ENCODE measurements at places on chromosomes 1 and 21. TPM values are rescaled to one million over a fixed set of nuclear protein-coding genes. Genes with fewer than 3 reads are reported as not detected.

The SLC30A2 gene
- total RNA-seq = 0.48 TPM

The OR2T4 gene
- total RNA-seq = not detected

The SLAMF8 gene
- 0.14 TPM for total RNA-seq

The FMN2 gene
- total RNA-seq = 0.33 TPM

The NTMT2 gene
- not detected for total RNA-seq

The TRIM58 gene
- 5.3 TPM for total RNA-seq

The KIF17 gene
- total RNA-seq = 1.6 TPM

The LCE1E gene
- not detected for total RNA-seq

DNA sequence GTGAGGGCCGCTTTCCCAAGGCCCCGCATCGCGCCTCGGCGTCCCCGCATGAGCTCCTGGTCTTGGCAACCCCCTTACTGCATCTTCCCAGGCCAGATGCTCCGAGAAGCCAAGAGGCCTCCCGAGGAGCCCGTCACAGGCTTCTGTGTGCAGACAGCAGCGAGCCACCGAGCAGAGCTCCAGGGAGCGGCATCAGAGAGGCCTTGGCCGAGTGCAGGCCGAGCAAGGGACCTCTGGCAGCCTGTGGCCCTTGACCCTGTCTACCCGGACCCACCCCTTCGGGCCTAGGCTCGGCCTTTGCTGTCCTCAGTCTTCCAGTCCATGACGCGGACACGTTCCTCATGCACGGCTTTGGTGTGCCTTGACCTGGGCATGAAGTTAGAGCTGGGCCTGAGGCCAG lies 63.5 kb downstream of the MORN1 start:
- no peak for DNase-seq

DNA sequence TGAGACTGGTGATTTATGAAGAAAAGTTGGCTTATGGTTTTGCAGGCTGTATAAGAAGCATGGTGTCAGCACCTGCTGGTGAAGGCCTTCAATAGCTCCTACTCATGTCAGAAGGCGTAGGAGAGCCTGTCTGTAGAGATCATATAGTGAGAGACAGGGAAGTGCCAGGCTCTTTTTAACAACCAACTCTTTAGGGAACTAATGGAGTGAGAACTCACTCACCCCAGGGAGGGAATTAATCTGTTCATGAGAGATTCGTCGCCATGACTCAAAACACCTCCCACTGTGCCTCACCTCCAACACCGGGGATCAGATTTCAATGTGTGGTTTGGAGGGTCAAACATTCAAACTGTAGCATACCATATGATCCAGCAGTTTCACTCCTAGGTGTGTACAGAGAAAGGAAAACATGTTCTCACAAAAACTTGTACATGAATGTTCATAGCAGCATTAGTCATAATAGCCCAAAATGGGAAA lies 72.6 kb downstream of the TTC3 start:
- DNase-seq = peak; percentile 18

- DNase-seq = no peak
Measured at GRCh38 chr1:210687582-210688279, 359.0 kb downstream of the HHAT start.

GRCh38 chr21:27584256-27584655 lies 617.4 kb upstream of the ADAMTS5 start:
- DNase-seq = no peak

DNA sequence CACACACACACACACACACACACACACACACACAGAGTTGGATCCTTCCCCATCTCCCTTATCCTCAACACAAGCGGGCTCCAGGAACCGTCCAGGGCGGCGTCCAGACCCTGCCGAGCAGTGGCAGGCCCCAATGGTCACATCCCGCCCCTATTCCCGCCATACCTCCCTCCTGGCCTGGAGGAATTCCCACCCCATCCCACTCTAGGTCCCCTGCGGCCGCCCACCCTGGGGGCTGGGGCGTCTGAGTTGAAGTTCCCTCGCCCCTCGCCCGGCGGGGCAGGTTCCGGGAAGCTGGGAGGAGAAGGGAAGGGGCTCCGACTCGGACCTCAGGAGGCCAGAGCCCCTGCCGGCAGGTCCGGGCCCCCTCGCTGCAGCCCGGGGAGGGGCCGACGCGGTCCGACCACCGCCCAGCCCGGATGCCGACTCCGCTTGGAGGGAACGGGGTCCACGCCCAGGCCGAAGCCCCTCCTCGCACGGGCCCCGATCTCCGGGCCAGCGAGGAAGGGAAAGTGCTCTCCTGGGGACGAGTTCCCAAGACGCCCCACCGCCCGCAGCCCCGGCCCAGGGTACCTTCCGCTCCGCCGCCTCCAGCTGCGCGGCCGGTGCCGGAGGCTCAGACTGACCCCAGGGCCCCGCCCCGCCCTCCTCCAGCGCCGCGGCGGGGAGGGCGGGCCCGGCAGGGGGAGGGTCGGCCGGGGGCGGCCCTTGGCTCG lies at the start of gene RHOC:
Gene RHOC (minus strand): TSS at position 623 of the 716 bp plus-strand sequence. CDS start 3,328 bp downstream, outside the sequence.
- no peak for DNase-seq

DNA sequence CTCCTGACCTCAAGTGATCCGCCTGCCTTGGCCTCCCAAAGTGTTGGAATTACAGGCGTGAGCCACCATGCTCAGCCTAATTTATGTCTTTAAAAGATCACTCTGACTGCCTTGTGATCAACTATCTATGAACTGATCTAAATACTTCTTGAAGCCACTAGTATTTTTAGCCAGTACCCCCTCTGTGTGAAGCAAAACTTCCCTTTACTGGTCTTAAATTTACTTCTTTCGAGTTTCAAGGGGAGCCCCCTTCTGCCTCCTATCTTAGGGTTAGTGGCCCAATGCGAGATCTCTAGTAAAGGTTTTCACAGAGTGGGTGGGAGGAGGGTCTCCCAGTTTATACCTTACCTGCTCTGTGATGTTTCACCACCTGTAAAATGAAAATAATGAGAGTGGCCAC lies 66.1 kb upstream of the RPL11 start:
- DNase-seq = no peak

DNA sequence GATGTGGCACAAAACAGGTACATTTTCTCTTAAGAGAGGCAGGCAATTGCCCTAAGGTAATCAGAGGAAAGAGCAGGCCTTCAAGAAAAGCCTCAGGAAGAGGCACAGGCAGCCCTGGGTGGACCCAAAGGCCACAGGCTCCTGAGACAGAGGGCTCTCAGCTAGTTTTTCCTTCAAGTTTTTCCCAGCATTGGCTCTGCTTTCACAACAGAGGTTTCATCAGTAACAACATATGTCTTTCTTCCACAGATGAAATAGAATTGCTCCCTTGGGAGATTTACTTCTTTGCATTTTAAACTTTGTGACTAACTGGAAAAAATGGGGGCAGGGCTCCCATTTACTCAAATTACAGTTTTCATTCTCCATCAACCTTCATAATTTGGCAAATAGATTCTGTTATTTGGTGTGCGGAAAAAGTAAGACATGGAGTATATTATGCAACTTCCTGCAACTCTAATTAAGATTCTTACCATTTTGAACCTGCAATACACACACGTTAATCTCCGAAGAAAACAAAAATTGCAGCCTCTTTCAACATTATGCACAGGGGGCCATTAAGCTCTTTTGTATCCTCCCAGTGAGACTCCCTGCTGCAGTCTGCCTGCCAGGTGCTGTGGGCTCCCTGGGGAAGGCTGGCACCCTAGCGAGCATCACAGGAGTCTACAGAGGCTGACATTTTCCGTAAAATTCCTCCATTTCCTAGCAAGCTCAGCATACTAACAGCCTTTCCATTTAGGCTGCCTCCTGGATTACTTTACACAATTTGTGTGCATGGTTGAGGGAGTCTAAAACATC lies 282.3 kb downstream of the USH2A start:
- DNase-seq = no peak

DNA sequence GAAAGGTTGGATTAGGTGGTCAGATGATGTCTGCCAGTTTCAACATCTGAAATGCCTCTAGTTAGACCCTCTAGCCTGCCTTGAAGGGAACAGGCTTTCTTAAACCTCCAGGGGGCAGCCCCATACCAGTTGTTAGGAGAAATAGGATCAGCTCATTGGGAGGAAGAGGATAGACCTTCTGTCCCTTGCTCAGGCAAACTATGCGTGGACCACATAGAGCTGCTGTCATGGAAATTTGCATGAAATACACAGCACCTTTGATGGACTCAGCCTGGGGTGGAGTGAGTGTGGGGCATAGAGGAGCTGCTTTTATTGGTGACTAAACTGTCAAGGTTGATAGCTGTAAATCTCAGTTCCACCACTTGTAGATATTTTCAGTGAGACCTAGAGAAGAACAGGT lies 38.4 kb upstream of the SPAG17 start:
- no peak for DNase-seq

DNA sequence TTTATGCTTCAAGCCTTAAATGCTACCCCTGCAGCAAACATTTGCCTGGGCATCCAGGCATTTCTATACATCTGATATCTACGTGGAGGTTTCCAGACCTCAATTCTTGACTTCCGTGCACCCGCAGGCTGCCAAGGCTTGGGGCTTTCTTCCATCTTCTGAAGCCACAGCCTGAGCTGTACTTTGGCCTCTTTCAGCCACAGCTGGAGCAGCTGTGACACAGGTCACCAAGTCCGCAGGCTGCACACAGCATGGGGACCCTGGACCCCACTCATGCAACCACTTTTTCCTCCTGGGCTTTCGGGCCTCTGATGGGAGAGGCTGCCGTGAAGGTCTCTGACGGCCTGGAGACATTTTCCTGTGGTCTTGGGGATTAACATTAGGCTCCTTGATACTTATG lies 5.4 kb upstream of the HAO2 start:
- DNase-seq = no peak

DNA sequence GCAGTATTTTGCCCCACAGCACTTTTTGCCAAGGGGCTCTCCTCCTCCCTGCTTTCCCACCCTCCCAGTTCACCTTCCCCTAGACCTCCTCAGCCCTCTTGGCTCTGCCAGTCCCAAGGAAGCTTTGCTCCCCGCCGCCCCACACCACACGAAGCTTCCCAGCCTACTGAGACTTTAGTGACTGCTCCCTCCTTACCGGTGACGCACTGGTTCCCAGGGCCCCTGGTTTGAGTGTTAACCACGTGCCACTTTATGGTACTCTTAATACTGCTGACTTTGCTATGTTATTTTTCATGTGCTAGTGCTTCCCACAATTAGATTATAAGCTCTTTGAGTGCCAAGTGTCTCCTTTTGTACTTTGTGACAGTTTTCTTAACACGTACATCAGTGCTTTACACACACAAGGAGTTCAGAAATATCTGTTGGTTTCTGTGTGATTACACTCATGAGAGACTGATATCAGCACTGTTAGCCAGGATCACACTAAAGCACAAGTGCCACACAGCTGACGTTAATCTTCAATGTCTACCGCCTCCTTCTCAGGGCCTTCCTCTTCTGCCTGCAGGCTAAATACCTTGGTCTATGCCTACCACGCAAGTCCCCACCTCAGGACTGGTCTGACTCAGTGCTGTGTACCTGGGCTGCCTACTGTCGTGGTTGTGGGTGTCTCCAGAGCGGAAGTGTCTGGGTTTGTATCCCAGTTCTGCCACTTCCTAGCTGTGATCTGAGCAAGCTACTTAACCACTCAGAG lies 61.0 kb downstream of the DNTTIP2 start:
- DNase-seq = no peak

DNA sequence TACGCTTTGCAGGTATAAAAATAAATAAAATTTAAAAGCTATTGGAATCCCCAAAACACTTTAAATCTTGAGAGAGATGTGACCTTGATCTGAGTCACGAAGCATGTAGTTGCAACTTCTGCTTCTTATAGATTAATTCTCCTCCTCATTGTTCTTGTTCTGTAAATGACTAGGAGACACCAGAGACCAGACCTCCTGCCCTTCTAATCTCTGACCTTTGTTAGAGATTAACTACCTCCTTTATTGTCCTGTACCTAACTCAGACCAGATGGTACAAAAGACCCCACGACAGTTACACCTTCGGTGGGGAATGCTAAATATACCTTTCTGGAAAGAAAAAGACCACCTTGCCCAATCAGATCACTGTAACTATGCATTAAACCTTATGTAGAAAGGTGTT lies 76.9 kb upstream of the NEK2 start:
- DNase-seq = no peak

- DNase-seq = no peak
Measured at GRCh38 chr1:2801046-2801445, 447 bp downstream of the TTC34 start.

DNA sequence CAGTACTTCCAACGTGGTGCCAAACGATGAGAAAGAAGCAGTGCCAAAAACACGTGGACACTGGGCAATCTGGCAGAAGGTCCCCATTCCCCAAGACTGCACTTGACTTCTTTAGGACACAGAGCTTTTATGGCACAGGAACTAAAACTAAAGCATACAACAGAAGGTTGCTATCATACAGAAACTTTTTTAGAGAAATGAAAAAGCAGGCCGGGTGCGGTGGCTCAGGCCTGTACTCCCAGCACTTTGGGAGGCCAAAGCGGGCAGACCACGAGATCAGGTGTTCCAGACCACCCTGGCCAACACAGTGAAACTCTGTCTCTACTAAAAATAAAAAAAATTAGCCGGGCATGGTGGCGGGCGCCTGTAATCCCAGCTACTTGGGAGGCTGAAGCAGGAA lies 43.0 kb downstream of the GNB1 start:
- DNase-seq = no peak

- DNase-seq = peak; percentile 25
Measured at GRCh38 chr1:30763651-30764248, 6.2 kb upstream of the LAPTM5 start.

DNA sequence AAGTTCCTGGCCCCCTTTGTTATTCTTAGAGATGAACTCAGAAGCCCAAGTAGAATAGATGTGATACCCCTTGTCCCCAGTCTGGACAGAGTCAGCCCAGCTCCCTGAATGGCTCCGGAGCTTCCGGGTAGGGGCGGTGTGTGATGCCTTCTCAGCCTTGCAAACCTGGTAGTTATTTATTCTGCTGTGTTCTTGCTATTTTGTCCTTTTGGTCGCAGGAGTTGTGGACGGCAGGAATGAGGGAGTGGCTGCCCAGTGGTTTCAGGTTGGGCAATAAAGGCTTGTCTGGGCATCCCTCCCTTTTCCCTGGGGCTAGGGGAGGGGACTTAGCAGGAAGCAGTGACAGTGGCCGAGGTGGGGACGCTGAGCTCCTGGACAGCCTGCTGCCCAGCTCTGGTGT lies 2.8 kb downstream of the PTPRU start:
- peak; percentile 60 for DNase-seq
